Activated naive CD8-positive, alpha-beta T cell treated with anti-CD3 and anti-CD28 coated beads for 36 hours (primary cell): ENCODE measurements at places on chromosomes 5 and 9. TPM values are rescaled to one million over a fixed set of nuclear protein-coding genes. Genes with fewer than 3 reads are reported as not detected.
A peak's percentile ranks its signal among the peaks of the same experiment; 100 is the strongest.

DNA sequence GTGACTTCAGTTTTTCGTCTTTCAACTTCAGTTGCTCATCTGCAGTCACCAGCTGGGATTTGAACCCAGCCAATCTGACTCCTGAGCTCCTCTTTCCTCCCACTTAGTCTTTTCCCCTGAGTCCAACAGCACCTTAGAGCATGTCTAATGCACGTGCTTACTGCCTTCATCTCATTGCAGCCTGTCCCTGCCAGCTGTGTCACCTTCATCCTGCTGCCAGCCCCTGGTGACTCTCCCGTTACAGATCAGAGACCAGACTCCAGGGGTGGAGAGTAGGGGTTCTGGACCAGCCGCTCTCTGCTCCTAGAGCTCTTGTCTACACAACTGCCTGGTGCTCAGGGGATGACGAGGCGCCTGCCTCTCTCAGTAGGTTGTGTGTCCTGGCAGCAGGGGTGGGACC is 132.9 kb upstream of the LMX1B start:
- H3K27me3 ChIP-seq: no peaks in the 10 kb centered on the region
- peaks cover 15% of the 10 kb centered on the region for H3K36me3 ChIP-seq
- no peak overlapping the region for H3K27ac ChIP-seq
- no peak overlapping the region for H3K4me3 ChIP-seq
- no peak for DNase-seq

- peaks cover 54% of the 10 kb centered on the region for H3K4me1 ChIP-seq
- no peak for DNase-seq
- no peaks in the 10 kb centered on the region for H3K36me3 ChIP-seq
- H3K27ac ChIP-seq: no peak overlapping the region
Observed at GRCh38 chr9:113509463-113509862, 45.9 kb downstream of the RGS3 start.

DNA sequence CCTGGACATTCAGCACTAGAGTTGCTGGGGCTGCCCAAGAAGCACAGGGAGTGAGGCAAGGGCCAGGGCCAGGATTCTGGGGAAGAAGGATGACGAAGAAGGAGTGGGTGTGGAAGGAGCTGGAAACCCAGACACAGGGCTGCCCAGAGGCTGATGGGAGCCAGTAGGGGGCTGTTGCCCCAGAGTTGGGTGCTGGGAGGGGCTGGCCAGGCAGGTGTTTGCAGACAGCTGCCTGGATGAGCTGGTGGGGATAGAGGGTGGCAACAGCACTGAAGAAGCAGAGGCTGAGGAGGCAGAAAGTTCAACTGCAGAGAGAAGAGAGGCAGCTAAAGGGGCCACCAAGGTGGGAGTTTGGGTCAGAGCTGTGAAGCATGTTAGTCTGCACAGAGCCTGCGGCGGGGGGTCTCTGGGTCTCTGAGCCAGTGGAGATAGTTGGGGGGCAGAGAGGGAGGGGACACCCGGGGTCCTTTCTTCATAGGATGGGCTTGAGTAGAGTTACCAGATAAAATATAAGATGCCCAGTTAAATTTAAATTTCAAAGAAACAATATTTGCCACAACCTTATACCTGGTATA is 2.5 kb upstream of the AQP7 start:
- H3K27me3 ChIP-seq: no peaks in the 10 kb centered on the region
- no peaks in the 10 kb centered on the region for H3K36me3 ChIP-seq
- no peaks in the 10 kb centered on the region for H3K4me1 ChIP-seq
- no peak overlapping the region for H3K4me3 ChIP-seq
- no peak overlapping the region for H3K27ac ChIP-seq

Gene RPS14
- total RNA-seq: 3,004 TPM

- H3K4me3 ChIP-seq: no peak overlapping the region
- peaks cover 3% of the 10 kb centered on the region for H3K4me1 ChIP-seq
- H3K27me3 ChIP-seq: peaks cover 40% of the 10 kb centered on the region
- no peak for DNase-seq
- H3K36me3 ChIP-seq: no peaks in the 10 kb centered on the region
Observed at GRCh38 chr5:159990506-159990905, 18.4 kb upstream of the TTC1 start.

GRCh38 chr5:111892949-111893348 is 136.0 kb upstream of the NREP start:
- H3K36me3 ChIP-seq: peaks cover under 1% of the 10 kb centered on the region
- H3K27me3 ChIP-seq: no peaks in the 10 kb centered on the region
- no peaks in the 10 kb centered on the region for H3K4me1 ChIP-seq
- DNase-seq: no peak

GRCh38 chr9:137660144-137660543 is 41.3 kb downstream of the EHMT1 start:
- H3K4me3 ChIP-seq: no peak overlapping the region
- no peak for DNase-seq
- no peaks in the 10 kb centered on the region for H3K27me3 ChIP-seq
- H3K36me3 ChIP-seq: no peaks in the 10 kb centered on the region
- peaks cover 30% of the 10 kb centered on the region for H3K4me1 ChIP-seq

- no peak for DNase-seq
- no peaks in the 10 kb centered on the region for H3K27me3 ChIP-seq
- H3K36me3 ChIP-seq: peaks cover 1% of the 10 kb centered on the region
- no peak overlapping the region for H3K4me3 ChIP-seq
Observed at GRCh38 chr5:40206030-40206429, 473.7 kb upstream of the PTGER4 start.

GRCh38 chr9:105245891-105246161 is 1.4 kb downstream of the SLC44A1 start:
- peaks cover 14% of the 10 kb centered on the region for H3K4me1 ChIP-seq
- peak overlapping the region; percentile 91 for H3K4me3 ChIP-seq
- DNase-seq: no peak
- H3K36me3 ChIP-seq: no peaks in the 10 kb centered on the region

- no peaks in the 10 kb centered on the region for H3K27me3 ChIP-seq
- H3K4me1 ChIP-seq: no peaks in the 10 kb centered on the region
- H3K36me3 ChIP-seq: no peaks in the 10 kb centered on the region
- no peak overlapping the region for H3K4me3 ChIP-seq
- no peak for DNase-seq
Observed at GRCh38 chr9:35367451-35367850, 122.5 kb upstream of the RUSC2 start.

DNA sequence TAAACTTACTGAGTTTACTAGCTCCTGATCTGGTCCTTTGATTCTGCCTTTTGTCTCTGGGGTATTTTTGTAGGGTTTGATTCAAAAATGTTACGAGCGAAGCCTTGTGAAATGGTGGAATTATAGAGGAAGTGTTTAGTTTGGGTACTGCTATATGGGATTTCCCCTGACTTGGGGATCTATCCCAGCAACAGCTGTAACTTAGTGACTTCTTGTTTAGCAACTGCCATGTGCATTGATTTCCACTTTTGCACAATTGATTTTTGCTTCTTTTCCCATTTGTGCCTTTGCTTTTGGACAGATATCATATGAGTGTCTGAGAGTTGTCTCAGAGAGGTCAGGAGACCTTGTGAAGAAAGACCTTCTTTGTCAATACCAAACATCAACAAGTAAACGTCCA is 248.5 kb upstream of the DAP start:
- H3K4me1 ChIP-seq: no peaks in the 10 kb centered on the region
- H3K4me3 ChIP-seq: no peak overlapping the region
- H3K27ac ChIP-seq: no peak overlapping the region
- no peaks in the 10 kb centered on the region for H3K27me3 ChIP-seq
- H3K36me3 ChIP-seq: no peaks in the 10 kb centered on the region

GRCh38 chr9:3922846-3923245 is 377.0 kb downstream of the GLIS3 start:
- peaks cover 3% of the 10 kb centered on the region for H3K36me3 ChIP-seq
- DNase-seq: no peak
- no peak overlapping the region for H3K4me3 ChIP-seq
- no peaks in the 10 kb centered on the region for H3K4me1 ChIP-seq
- peaks cover 6% of the 10 kb centered on the region for H3K27me3 ChIP-seq
- H3K27ac ChIP-seq: no peak overlapping the region

DNA sequence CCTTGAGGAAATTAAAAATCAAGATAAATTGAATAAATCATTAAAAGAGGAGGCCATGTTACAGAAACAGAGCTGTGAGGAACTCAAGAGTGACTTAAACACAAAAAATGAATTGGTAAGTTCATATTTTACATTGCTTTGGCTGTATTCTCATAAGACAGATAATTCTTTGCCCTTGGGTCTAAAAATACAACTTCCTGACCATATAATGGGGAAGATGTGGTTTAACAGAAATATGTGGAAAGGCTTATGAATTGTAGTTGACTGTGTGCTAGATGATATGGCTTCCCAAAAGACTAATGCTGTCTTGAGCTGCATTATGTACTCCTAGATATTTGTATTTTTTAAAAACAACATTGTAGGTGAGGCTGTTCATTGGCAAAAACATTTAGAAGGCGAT is 33.1 kb downstream of the CNTRL start:
- no peak overlapping the region for H3K27ac ChIP-seq
- H3K36me3 ChIP-seq: peaks cover 27% of the 10 kb centered on the region
- no peak overlapping the region for H3K4me3 ChIP-seq
- DNase-seq: no peak

DNA sequence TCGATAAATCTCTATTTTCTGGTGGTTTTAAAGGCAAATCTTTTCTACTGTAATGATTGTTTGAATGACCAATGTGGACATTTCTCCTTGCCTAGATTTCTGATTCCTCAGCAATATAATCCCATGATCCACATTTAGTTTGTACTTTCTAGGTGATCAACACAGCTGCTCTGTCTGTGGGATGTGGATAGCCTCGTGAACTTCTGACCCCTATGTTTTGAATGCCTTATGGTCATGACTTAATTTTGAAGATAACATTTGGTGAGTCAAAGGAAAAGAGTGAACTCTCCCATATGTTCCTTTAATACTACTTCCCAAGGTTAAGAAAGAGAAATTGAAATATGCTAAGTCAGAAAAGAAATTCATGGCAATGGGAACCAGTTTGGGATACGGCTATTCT is 147.5 kb downstream of the CAVIN4 start:
- DNase-seq: no peak
- no peaks in the 10 kb centered on the region for H3K36me3 ChIP-seq

GRCh38 chr5:163915481-163915961 is 410.1 kb downstream of the MAT2B start:
- no peak for DNase-seq
- no peaks in the 10 kb centered on the region for H3K27me3 ChIP-seq
- no peaks in the 10 kb centered on the region for H3K36me3 ChIP-seq
- peak overlapping the region; percentile 28 for H3K27ac ChIP-seq

GRCh38 chr5:65062469-65063083 is 293.8 kb downstream of the CWC27 start:
- no peak overlapping the region for H3K4me3 ChIP-seq
- no peaks in the 10 kb centered on the region for H3K27me3 ChIP-seq
- no peak overlapping the region for H3K27ac ChIP-seq
- H3K36me3 ChIP-seq: no peaks in the 10 kb centered on the region
- peaks cover 2% of the 10 kb centered on the region for H3K4me1 ChIP-seq

Gene SPATA31A3
- total RNA-seq: not detected

DNA sequence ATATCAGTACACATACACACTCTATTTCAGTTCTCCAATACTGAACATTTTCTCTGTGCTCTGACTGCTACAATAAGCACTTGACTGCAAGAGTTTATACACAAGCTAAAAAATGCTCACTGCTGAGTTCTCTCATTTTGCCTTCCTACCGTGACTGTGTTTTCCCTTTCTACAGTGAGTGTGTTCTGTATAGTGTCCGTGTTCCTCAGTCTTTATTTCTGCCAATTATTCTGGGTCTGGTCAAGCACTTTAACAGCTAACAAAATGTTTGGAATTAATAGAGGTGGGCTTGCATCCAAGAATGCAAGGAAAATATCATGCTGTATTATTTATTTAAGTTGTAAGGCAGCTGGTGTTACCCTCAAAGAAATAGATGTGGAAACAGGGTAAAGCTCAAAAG is 217.0 kb upstream of the NREP start:
- no peaks in the 10 kb centered on the region for H3K4me1 ChIP-seq
- H3K27ac ChIP-seq: no peak overlapping the region
- peaks cover 27% of the 10 kb centered on the region for H3K27me3 ChIP-seq
- DNase-seq: no peak
- H3K36me3 ChIP-seq: no peaks in the 10 kb centered on the region
- H3K4me3 ChIP-seq: no peak overlapping the region

DNA sequence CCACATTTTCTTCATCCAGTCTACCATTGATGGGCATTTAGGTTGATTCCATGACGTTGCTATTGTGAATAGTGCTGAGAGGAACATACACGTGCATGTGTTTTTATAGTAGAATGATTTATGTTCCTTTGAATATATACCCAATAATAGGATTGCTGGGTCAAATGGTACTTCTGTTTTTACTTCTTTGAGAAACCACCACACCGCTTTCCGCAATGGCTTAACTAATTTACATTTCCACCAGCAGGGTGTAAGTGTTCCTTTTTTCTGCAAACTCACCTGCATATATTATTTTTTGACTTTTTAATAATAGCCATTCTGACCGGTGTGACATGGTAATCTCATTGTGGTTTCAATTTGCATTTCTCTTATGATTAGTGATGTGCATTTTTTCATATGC is 82.2 kb upstream of the RFX3 start:
- no peaks in the 10 kb centered on the region for H3K4me1 ChIP-seq
- H3K27me3 ChIP-seq: no peaks in the 10 kb centered on the region
- DNase-seq: no peak
- peaks cover 8% of the 10 kb centered on the region for H3K36me3 ChIP-seq
- no peak overlapping the region for H3K4me3 ChIP-seq
- no peak overlapping the region for H3K27ac ChIP-seq

GRCh38 chr5:135076051-135076491 is 42.0 kb upstream of the PITX1 start:
- no peak for DNase-seq
- no peak overlapping the region for H3K4me3 ChIP-seq
- H3K36me3 ChIP-seq: no peaks in the 10 kb centered on the region
- H3K27ac ChIP-seq: no peak overlapping the region
- no peaks in the 10 kb centered on the region for H3K27me3 ChIP-seq

GRCh38 chr5:6961837-6962635 is 248.8 kb downstream of the TENT4A start:
- no peak overlapping the region for H3K27ac ChIP-seq
- no peak for DNase-seq
- no peaks in the 10 kb centered on the region for H3K4me1 ChIP-seq
- no peak overlapping the region for H3K4me3 ChIP-seq

- H3K4me3 ChIP-seq: no peak overlapping the region
- H3K27ac ChIP-seq: no peak overlapping the region
- H3K27me3 ChIP-seq: peaks cover 30% of the 10 kb centered on the region
Observed at GRCh38 chr9:132169672-132170392, 8.0 kb downstream of the NTNG2 start.

GRCh38 chr5:173493846-173494245 is 122.6 kb downstream of the BOD1 start:
- no peak overlapping the region for H3K4me3 ChIP-seq
- no peak for DNase-seq
- no peak overlapping the region for H3K27ac ChIP-seq
- H3K4me1 ChIP-seq: no peaks in the 10 kb centered on the region

Gene ADAMTSL2
- 0.29 TPM for total RNA-seq

DNA sequence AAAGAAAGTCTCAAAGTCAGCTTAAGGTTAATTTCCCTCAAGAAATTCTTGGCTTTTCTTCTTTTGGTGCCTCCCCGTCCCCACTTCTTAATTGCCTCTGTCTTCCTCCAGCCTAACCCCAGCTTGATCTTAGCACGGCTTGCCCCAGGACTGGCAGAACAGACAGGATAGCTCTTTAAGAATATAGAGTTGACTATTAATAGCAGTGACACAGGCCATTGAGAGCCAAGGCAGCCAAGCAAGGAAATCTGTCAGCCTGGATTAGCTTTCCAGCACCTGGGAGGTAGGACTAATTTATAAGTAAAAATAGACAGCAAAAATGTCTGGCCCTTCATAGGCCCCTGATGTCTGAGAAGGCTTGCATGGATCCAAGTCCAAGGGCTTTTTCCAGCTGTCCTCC is 384.6 kb upstream of the SLC30A5 start:
- no peak for DNase-seq
- no peaks in the 10 kb centered on the region for H3K36me3 ChIP-seq
- H3K27me3 ChIP-seq: no peaks in the 10 kb centered on the region
- H3K4me3 ChIP-seq: no peak overlapping the region
